ENCODE measurements at places on chromosomes 4 and X. TPM values are rescaled to one million over a fixed set of nuclear protein-coding genes. Genes with fewer than 3 reads are reported as not detected.
A peak's percentile ranks its signal among the peaks of the same experiment; 100 is the strongest.

TLR8 gene
- not detected for total RNA-seq

FDCSP gene
- not detected for total RNA-seq

SPP1 gene
- total RNA-seq, result 0.19 TPM

DNA sequence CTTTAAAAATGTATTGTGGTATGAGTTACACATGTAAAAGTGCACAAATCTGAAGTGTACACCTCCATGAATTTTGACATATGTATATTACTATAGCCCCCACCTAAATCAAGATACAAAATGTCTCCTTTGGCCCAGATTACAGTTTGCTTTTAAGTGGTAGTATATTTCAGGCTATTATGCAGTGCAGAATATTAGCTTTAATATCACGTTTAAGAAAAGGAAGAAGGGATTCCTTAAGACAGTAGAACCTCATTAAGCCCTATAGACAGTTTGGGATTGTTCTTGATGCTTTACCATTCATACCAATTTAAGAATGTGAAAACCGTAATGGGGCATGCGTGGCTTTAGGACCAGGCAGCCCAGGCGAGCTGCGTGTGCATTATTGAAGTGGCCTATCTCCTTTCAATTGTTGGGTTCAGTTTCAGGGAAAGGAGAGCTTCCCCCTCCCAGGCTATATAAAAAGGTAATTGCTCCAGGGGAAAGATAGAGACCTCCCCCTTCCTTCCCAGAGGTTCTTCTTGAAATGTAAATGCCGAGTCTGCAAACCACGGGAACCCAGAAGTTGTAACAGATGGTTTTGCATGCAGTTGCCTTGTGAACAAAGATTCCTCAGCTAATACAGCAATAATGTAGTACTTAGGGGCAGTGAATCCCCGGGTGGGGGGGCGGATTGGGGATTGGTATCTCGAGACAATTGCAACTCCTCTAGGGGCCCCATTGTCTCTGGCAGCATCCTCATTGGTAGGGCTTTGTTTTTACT is 106.1 kb downstream of the UCHL1 start:
- no peak overlapping the region for H3K27ac ChIP-seq
- H3K4me1 ChIP-seq, result no peaks in the 10 kb centered on the region
- no peak for DNase-seq
- H3K27me3 ChIP-seq, result peaks cover 39% of the 10 kb centered on the region

GRCh38 chrX:24343719-24344118 is 16.7 kb upstream of the SUPT20HL1 start:
- peak overlapping the region; percentile 68 for H3K27ac ChIP-seq
- H3K4me3 ChIP-seq, result no peak overlapping the region
- no peaks in the 10 kb centered on the region for H3K36me3 ChIP-seq
- H3K27me3 ChIP-seq, result peaks cover 29% of the 10 kb centered on the region
- DNase-seq, result no peak

DNA sequence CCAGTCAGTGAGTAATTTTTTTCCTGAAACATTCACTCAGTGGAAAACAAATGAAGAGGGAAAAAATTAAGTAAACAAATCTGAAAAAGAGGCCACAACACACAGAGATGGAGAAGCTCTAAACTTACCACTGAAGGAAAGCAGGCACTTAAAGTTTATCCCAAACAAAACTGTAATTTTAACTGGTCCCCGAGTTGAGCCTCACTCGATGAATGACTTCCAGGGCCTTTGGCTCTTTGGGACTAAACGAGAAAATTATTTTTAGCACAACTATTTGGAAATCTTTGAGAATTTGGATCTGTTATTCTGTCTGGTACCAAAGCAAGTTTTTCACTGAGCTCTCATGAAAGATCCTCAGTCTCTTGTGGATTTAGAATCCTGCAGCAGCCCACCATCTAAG is at the start of gene C1QTNF7:
Gene C1QTNF7 (plus strand): TSS at position 333 of the 400 bp plus-strand sequence. CDS start 7,711 bp downstream, outside the sequence.
- H3K36me3 ChIP-seq, result no peaks in the 10 kb centered on the region
- no peak within 1 kb of the TSS for H3K27ac ChIP-seq
- H3K27me3 ChIP-seq, result no peaks in the 10 kb centered on the region

DNA sequence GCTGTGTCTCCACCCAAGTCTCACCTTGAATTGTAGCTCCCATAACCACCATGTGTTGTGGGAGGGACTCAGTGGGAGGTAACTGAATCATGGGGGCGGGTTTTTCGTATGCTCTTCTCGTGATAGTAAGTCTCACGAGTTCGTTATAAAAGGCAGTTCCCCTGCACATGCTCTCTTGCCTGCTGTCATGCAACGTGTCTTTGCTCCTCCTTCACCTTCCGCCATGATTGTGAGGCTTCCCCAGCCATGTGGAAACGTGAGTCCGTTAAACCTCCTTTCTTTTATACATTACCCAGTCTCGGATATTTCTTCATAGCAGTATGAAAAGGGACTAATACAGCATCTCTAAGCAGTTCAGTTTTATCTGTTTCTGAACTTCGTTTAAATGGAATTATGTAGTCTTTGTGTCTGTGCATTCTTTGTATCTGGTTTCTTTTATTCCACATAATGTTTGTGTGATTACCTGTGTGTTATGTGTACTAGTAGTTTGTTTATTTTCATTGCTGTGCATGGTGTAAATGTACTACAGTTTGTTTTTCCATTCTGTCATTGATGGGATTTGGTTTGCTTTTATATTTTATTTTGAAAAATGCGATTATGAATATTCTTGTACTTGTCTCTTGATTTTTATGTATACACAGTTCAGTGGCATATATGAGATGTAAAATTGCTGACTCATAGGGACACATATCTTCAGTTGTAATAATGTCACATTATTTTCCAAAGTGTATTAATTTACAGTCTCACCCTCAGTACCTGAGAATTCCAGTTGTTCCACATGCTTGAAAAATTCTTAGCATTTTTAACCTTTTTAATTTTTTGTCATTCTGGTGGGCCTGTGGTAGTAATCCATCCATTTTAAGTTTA is 304.9 kb downstream of the GBA3 start:
- DNase-seq, result no peak
- H3K27me3 ChIP-seq, result no peaks in the 10 kb centered on the region
- no peaks in the 10 kb centered on the region for H3K4me1 ChIP-seq
- no peak overlapping the region for H3K4me3 ChIP-seq

Data from activated T-cell treated with anti-CD3 and anti-CD28 coated beads, Interleukin-2, amount 50 U/mL, for 72 hours (primary cell).